Activated T-helper 1 cell treated with anti-CD3 and anti-CD28 coated beads, Interleukin-2, amount 50 U/mL, for 16 hours (primary cell): ENCODE measurements at places on chromosomes 2 and 18.
A peak's percentile ranks its signal among the peaks of the same experiment; 100 is the strongest.

- no peak for DNase-seq
Measured at GRCh38 chr18:67553437-67553836, 36.9 kb upstream of the DSEL start.

- DNase-seq, result peak; percentile 14
Measured at GRCh38 chr2:157627594-157628476, 829 bp downstream of the ACVR1C start.

- no peak for DNase-seq
Measured at GRCh38 chr2:238921681-238922319, 73.9 kb downstream of the TWIST2 start.

- no peak for DNase-seq
Measured at GRCh38 chr2:185782223-185782769, 43.7 kb downstream of the FSIP2 start.

- no peak for DNase-seq
Measured at GRCh38 chr2:45809205-45809604, 157.7 kb downstream of the PRKCE start.

DNA sequence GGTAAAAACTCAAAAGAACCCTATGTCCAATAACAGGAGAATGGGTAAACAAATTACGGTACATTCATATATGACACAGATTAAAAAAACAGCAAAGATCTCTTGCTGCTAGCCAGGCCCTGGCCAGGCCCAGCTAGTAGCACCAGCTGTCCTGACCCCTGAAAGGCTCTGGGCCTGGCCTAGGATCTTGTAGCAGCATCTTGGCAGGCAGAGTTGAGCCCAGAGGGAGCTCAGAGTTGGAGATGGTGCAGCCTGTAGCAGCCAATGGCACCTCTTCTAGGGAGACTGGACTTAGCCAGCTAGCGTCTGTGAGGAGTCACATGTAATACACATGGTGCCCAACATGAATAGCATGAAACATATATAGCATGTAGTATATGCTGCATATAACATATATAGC, 69.1 kb downstream of the HS6ST1 start:
- DNase-seq, result no peak

DNA sequence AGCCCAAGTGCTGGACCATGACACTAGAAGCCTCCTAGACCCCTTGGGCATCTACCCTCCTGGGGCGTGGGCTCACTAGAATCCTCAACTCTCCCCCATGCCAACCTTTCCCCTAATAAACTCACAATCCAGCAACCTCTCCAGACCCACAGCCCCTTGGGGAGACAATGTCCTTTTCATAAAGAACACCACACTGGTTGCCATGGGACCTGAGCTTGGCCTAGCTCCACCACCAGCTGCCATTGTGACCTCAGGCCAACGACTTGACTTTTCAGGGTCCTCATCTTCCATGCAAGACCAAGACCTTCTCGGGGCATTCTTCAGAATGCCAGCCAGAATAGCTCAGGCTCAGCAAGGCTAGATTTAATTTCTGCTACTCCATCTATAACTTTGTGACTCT, 128.1 kb upstream of the NPAS2 start:
- DNase-seq, result no peak

GRCh38 chr2:225668606-225669266, 269.2 kb downstream of the NYAP2 start:
- no peak for DNase-seq

GRCh38 chr2:176106581-176107539, at the start of gene HOXD11:
Gene HOXD11, plus strand, starts transcription at chr2:176107280. Its CDS starts 76 bp downstream, at chr2:176107356.
- no peak for DNase-seq

DNA sequence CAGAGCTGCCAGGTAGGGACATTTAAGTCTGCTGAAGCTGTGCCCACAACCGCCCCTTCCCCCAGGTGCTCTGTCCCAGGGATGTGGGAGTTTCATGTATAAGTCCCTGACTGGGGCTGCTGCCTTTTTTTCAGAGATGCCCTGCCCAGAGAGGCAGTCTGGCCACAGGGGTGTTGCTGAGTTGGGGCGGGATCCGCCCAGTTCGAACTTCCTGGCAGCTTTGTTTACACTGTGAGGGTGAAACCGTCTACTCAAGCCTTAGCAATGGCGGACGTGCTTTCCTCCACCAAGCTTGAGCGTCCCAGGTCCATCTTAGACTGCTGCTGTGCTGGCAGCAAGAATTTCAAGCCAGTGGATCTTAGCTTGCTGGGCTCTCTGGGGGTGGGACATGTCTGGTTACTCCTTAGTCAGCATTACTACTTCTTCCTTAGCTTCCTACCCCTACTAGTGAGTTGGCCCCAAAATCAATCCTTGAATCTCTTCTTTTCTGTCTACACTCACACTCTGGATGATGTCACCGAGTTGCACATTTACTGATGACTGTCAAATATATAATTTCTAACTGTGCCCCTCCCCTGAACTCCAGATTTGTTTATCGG, 31.8 kb upstream of the FSHR start:
- no peak for DNase-seq

GRCh38 chr2:142190805-142191204, 60.0 kb upstream of the LRP1B start:
- DNase-seq, result no peak

GRCh38 chr2:46311651-46312223, 14.5 kb downstream of the EPAS1 start:
- DNase-seq, result no peak

DNA sequence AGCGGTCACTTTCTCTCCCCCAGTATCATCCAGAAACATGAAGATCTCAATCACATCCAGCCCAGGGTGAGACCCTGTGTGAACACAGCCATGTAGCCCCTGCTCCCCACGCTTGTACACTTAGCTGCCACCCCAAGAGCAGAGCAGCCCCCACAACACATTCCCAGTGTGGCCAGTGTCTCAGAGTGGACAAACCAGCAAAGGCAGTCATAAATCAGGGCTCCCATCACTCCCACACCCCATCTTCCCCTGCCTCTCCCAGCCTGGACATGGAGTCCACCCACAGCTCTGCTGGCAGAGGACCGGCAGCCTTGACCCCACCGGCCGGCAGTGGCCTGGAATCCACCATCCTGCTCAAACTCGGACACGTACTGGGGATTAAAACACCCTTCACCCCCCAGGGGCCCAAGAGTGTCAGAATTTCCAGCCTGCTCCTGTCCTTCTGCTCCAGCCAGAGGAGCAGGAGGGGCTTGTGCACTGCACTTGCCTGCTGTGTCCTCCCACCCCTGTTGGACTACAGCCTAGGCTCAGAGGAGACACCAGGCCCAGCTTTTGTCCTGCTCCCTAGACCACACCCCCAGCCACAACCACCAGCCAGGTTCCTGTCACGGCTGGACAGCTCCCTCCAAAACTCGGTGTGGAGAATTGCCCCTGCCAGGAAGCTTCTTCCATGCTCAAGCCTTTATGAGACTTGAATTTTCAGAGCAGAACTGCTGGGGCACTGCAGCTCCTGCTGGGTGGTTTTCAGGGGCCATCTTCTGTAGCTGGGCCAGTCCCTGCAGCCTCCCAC, 206.1 kb downstream of the SMAD2 start:
- DNase-seq, result no peak

GRCh38 chr2:79452651-79453050, 60.2 kb upstream of the CTNNA2 start:
- DNase-seq, result no peak

DNA sequence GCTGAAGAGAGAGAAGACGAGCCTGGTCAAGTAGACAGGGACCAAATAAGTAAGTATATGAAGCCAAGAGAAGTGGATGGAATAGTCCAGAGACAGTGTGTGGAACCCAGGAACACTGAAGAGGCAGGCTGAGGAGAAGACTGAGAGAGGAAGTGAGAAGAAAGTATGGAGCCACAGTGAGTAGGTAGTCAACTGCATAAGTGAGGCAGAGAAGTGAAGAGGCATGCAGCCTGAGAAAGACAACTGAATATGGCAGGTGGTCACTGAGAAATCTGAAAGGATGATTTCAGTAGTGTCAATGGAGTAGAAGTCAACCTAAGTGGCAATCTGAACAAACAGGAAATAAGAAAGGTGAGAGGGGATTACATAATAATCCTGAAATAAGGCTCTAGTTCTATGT, 55.4 kb downstream of the CWC22 start:
- DNase-seq, result no peak

DNA sequence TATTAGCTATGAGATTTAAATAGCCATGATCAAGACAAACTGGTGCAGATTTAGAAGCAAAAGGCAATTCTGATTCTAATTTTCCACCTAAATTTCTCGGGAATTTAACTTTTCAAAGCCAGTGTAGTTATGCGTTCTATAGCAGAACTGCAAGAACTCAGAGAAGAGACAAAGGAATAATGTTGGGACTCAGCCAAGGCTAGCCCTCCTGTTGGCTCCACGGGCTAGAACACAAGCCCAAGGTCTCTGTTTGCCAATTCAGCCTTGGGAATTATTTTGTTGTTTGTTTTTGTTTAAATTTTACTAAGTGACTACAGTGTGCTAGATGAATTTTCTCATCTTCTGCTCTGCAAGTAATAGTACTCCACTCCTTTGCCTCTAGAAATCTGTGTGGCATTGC, 121.2 kb downstream of the CACNB4 start:
- DNase-seq, result no peak

- no peak for DNase-seq
Measured at GRCh38 chr2:118848381-118849225, 1.2 kb upstream of the EN1 start.

DNA sequence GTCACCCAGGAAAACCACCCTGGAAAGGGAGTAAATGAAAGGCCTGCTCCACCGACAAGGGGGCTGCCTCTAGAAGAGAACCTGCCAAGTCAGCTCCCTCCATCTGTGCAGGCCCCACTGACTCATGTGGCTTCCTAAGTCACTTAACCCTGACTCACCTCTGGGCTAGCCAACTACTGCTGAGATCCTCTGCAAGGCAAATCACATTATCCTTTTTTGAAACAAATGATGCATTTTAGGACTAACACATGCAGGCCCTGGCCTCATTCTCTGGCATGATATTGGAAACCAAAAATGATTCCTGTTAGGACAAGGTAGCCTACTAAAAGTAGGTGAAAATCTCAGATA, 474.6 kb downstream of the EPHA4 start:
- no peak for DNase-seq

GRCh38 chr18:48544661-48545415, 6.0 kb downstream of the CTIF start:
- no peak for DNase-seq

DNA sequence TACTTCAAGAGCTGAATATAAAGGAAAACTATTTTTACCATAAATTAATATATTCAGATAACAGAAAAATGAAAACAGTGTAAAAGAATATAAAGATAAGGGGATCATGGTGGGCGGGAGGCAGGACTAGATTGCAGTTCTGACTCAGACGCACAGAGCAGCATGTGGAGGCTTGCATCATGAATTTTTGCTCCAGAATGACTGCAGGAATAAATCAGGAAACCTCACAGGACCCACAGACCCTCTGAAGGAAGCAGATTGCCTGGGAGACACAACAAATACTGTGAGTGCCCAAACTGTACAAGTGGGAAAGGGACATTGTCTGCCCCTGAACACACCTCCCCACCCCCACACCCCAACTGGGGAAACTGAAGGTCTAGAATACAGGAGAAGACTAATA, 19.2 kb upstream of the SIGLEC15 start:
- DNase-seq, result no peak

GRCh38 chr2:3958969-3959368, 255.6 kb downstream of the DCDC2C start:
- no peak for DNase-seq

DNA sequence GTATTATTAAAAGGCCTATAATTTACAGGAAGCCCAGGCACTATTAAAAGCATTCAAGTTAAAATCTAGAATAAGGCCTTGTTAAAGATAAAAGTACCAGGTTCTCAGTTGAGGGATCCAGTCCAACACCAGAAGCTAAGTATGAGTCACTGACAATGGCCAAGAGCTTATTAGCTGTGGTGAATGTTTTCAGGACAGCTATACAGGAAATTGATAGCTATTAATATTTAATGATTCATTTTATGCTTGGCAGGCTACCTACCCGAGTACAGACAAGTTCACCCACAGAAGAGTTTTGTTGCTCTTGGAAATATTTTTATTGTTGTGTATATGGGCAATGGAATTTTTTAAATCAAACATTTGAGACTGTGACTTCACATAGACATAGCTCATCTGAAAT, 729.6 kb upstream of the ZNF804A start:
- DNase-seq, result no peak

- DNase-seq, result no peak
Measured at GRCh38 chr2:207748993-207749392, 20.7 kb downstream of the FZD5 start.

DNA sequence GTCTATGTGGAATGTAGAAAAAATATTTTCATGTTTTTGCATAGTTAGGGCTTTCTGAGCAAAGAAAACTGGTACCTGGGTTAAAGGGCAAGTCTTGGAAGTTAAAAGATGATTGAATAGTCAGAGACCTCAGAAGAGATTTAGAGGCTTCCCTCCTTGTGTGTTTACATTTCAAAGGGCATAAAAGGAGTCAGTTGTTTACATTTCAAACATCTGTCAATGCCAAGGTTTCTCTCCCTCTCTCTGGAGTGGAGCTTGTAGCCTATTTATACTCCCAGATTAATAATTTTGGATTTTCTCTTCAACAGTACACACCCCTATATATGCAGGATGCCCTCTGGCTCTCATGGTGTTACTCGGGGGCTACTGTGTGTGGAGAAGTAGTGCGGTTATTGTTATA, 8.6 kb downstream of the M1AP start:
- DNase-seq, result no peak

- DNase-seq, result no peak
Measured at GRCh38 chr2:151619337-151619989, 114.8 kb downstream of the NEB start.

DNA sequence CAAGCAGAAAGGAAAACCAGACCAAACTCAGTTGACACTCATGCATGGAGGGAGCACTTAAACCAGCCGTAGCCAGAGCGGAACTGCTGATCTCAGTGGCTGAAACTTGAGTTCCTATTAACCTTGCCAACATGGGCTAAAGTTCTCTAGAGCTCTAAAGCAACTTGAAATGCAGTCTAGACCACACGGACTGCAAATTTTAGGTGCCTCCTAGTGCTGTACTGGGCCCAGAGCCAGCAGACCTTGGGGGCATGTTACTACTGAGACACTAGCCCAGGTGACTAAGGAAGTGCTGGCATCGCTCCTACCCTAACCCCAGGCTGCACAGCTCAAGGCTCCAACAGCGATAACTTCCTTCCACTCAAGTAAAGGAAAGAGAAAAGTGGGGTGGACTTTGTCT, 236.5 kb downstream of the AKAIN1 start:
- no peak for DNase-seq

DNA sequence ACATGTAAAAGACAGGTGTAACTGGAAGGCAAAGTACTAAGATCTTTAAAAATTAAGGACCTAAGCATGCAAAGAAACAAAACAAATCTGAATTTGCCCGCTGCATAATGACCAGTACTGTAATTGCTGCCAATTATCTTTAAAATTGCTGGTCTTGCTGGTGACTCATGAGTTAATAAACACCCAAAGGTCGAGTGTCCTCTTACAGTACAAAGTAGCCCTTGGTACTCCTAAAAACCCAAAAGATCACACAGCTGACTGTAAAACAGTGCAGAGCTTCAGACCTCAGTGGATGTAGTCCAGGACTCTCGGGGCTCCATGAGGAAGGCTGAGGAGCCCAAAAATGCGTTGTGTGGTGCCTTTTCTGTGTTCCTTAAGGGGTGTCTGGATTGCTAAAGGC, 308.7 kb downstream of the CNTNAP5 start:
- no peak for DNase-seq
